ENCODE measurements at places on chromosomes 7 and 10.

GRCh38 chr7:42876182-42877068 is 35.4 kb downstream of the C7orf25 start:
- no peak for DNase-seq

DNA sequence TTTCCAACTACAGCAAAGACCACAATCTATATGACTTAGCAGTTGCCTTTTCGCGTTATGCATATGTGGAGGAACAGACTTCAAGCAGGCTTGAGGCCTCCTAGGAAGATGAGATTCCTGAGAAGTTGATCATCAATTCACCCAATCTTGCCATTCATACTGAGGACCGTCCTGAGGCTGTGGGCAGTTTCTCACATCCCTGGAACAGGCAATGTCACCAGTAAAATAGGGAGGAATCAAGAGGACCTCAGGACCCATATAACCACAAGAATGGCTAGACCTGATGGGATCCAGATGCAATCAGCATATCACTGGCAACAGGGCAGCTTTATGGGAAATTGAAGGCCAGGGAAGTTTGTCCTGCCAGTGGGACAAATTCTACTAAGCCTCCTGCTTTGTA is 17.3 kb downstream of the KDM7A start:
- DNase-seq, result peak; percentile 23

GRCh38 chr10:128950916-128951275 is 516.1 kb upstream of the MGMT start:
- no peak for DNase-seq

DNA sequence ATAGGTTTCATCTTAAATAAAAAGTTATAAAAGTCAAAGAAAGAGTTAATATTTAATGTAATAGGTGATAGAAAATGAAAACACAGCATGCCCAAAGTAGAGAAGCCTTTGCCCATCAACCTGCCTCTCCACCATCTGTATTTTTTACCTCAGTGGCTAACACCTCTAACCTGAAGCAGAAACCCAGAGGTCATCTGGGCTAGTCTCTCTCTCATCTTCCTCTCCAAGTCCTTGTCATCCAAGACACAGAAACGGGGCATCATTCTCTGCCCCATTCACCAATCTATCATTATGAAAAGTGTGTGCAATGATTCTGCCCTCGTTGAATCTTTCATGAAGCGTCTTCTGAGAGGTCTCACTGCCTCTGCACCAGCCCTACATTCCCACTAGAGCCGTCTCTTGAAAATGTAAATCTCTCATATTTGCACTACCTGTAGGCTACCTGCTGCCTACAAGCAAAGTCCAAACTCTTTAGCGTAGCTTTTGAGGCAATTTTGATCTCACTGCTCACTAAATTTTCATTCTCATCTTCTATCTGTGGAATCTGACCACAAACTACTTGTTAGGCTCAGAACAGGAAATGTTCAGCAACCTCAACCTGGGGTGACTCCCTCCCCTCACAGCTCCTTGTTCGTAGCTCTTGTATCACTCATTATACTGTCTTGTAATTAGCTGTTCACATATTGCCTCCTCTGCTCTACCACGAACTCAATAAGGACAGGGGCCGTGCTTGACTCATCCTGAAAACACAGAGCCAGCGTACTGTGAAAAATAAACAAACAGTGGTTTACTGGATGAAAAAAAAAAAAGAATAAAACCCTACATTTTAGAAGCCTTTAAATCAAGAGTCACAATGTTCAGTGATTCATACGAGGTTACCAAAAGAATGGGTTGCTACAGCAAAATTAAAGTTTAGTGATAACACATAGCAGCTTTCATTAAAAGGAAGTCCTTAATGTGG is 83.1 kb downstream of the CTNNA3 start:
- DNase-seq, result peak; percentile 36

GRCh38 chr7:39186671-39187070 is 209.0 kb downstream of the POU6F2 start:
- no peak for DNase-seq

DNA sequence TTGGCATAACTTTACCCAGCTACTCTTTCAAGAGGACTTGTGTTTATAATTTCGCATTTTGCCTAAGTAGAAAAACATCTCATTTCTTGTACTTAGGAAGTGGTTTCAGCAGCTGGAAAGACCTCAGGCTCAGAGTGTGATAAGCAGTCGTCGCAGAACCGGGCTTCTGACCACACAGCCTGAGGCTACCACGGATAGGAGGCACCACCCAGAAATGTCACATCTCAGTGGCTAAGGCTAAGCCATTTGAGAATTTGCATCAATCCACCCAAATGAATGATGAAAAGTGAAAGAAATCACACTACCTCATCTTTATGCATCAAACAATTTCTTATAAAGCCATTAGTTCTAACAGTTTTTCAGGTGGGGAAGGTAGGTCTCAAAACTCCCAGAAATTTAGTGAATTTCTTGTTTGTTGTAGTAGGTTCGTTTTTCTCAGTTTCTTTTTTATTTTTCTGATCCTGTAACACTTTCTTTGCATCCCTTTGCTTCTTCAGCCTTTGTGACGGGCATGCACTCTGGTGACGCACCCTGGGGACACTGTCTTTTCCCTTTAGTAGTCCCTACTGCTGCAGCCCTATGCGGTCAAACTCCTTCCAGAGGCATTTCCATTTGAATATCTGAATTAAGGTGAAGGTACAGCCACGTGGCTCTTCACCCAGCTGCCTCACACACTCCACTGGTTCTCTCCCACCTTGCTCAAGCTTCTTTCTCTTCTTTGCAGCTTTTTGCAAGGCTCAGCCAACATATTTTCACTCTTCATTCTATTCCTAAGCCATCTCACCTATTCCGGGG is 68.5 kb downstream of the MAP3K8 start:
- DNase-seq, result no peak

- DNase-seq, result no peak
These were observed 106.8 kb downstream of the ANK3 start for GRCh38 chr10:60282771-60283353.

DNA sequence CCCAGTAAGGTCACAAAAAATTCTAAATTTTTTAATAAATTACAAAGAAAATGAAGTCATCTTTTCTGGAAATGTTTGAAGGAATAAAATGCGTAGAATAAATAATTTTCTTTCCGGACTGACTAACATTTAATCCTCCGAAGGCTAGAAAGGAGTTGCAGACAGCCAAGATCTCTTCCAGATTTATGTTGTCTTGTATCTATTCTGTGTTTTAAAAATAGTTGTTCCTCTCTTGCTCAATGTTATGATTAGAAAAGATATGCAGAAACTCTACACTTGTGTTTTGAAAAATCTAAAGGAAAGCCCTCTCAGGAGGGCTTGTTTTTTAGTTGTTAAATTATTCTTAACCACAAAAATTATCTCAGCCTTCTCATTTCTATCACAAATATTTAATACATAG is 70.7 kb downstream of the MACC1 start:
- DNase-seq, result no peak

DNA sequence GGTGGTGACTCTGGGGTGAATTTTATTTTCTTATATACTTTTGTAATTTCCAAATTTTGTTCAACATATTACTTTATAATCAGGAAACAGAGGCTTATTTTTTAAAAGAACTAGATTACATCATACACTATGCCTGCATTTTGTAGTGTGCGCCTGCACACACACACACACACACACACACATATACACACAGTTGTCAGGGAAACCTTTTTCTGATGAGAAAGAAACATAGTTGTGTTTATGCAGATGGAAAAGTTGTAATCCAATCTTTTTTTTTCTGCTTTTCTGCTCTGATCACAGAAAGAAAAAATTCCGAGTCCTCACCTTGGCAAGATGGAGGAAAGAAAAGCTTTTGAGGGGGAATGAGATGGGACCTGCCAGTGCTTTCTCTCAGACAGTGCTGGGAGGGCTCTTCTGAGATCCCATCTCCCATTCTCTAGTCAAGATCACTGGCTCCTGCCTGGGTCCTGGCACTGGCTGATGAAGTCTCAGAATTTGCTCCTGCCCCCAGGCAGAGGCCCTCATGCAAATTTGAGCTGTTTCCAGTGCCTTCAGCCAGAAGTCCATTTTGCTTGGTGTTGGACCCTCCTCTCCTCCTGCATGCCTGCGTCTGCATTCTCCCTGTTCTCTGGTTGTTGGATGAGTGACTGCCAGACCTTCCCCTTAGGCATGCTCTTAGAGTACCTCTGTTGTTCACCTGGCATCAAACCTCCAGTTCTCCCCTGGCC is 59.7 kb downstream of the TLL2 start:
- no peak for DNase-seq

- DNase-seq, result no peak
These were observed 145.0 kb downstream of the ADAM12 start for GRCh38 chr10:126243306-126243705.

DNA sequence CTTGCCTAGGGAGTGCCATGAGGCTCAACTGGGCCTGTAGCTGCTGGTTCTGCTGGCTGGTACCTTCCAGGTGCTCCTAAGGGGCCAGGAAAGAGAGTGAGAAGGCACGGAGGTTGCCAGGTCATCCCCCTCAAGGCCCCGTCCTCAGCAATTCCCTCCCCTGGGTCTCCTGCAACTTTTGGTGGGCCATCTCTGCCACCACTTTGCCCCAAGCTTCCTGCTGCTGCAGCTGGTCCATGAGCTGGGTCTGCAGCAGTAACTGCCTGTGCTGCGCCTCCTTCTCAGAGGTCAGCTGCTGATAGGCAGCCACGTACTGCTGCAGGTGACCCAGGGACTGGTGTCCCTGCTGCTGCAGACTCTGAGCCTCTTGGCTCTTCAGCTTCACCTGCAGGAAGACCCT is 17.3 kb upstream of the MTPAP start:
- DNase-seq, result no peak

GRCh38 chr7:24297362-24297761 is 13.4 kb downstream of the NPY start:
- DNase-seq, result no peak

DNA sequence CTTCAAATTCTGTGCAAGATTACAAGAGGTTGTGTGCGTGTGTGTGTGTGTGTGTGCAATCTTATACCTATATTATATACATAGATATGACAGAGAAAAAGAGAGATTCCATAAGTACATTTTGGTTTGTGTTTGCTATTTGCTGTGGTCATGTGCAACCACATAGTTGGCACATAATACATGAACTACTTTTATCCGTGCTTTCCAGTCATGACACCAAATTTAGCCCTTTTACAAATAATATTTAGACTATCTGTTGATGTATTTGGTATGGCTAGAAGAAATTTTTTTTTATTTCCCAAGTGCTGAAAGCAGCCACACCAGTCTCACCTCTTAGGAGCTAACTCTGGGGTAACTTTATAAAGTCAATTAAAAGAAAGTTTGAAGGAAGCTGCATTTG is 63.5 kb upstream of the EGFR start:
- no peak for DNase-seq

- no peak for DNase-seq
These were observed at the start of gene IFIT2 for GRCh38 chr10:89301721-89302445. Gene IFIT2, plus strand, starts transcription at chr10:89302046. Its CDS starts 78 bp downstream, at chr10:89302124.

GRCh38 chr10:75272094-75272493 is 36.3 kb upstream of the COMTD1 start:
- no peak for DNase-seq

DNA sequence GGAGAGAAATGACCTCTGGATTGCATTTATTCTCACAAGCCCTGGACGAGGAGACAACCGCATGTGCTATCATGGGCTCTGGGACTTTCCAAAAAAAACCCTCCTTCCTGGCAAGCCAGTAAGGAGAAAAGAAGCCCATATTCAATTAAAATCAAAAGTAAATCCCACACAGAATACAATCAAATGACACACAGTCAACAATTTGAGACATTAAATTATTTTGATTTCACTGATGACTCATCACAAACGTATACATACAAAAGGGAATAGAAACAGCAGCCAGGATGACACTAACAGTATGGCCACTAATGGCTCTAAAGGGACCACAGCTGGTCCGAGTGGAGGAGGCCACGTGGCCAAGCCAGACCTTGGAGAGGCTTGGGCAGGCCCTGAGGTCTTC is 24.9 kb downstream of the LRRC20 start:
- no peak for DNase-seq

DNA sequence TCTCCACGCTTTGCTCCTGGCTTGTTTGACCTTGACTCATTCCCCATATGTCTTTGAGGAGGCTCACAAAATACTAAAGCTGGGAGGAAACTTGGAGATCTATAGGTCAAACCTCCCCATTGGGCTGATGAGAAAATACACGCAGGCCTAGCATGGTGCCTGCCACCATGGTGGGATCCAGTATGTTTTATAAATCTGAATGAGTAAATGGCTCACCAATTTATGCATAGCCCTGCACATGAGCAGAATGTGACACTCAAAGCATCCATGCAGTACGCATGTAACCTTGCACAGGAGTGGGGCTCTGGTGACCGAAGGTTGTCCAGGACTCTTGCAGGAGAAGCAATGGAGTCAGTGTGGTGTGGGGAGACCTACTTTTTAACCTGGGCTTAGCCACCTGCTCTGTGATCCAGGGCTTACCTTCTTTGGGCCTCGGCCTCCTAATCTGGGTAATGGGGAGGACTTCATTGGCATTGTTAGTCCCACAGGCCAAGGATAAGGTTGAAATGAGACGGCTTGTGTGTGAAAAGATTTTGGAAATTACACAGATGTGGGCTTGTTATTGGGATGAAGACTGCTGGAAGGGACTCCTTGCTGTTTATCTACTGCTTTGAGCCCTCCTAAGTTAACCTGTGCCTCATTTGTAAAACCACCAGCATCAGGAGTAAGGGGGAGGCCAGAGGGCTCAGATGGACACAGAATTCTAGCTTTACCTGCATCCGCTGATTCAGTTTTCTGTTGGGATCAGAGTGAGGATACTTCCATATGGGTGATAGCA is 58.4 kb downstream of the ADCYAP1R1 start:
- DNase-seq, result no peak

- no peak for DNase-seq
These were observed 235.9 kb downstream of the FOXP2 start for GRCh38 chr7:114650491-114650890.

DNA sequence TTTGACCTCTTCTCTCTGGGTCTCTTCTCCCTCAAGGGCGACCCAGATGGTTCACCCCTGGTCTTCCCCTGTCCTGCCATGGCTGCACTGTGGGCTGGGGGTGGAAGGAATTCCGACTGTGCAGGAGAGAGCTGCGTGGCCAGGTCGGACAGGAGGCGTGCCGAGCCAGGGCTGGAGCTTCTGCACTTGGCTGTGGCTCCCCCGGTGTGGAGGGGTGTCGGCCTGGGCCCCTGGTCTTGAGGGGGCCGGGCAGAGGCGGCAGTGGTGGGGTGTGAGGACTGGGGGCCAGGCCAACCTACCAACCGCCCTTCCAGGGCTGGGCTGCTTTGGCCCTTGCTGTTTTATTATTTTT is 74.9 kb upstream of the SHH start:
- DNase-seq, result no peak

- no peak for DNase-seq
These were observed 45.5 kb upstream of the ANAPC16 start for GRCh38 chr10:72170263-72170662.

GRCh38 chr7:129412501-129412900 is 21.7 kb upstream of the STRIP2 start:
- DNase-seq, result no peak

- DNase-seq, result no peak
These were observed at the start of gene ALOX5 for GRCh38 chr10:45373576-45374349. Gene ALOX5, plus strand, starts transcription at chr10:45374216. Its CDS starts 64 bp downstream, at chr10:45374280.

GRCh38 chr10:12826800-12827372 is 174.6 kb downstream of the CCDC3 start:
- no peak for DNase-seq
